ENCODE measurements at places on chromosomes 6 and 20. TPM values are rescaled to one million over a fixed set of nuclear protein-coding genes. Genes with fewer than 3 reads are reported as not detected.

- no peak for DNase-seq
Observed at GRCh38 chr20:56289652-56290051, 41.1 kb downstream of the MC3R start.

GRCh38 chr6:24981386-24981760 is 45.6 kb upstream of the RIPOR2 start:
- peak; percentile 46 for DNase-seq

DNA sequence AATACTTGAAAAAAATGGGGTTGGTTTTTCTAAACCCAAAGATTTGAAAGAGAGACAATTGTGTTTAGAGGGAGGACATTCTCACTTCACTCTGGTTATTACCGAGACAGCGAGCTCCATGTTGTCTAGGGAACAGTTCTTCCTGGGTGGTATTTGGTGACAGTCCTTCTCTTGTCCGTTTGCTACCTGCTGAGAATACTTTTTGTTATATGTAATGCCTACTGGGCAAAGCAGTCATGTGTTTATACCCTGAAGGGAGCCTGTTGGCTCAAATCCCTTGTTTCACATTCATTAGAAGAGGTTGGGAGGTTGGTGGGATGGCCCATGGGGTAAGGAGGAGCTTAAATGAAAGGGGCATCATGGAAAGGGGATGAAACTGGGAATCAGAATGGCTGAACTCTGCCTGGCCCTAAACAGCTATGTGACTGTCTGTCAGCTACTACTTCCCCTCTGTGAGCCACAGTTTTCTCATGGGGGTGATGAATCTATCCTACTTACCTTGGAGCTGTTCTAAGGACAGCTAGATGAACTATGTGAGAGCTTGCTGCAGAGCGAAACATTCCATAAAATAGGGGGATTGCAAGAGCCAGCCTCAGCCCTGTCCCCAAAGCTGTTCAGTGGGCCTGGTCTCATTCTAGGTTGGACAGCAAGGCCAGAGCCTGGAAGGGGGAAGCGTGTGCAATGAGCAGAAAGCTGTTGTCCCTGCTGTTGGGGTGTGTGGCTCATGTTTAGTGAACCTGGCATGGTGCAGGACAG is 43.5 kb downstream of the FNDC1 start:
- no peak for DNase-seq

TSPYL1 gene
- 42.3 TPM for total RNA-seq

GRCh38 chr20:24501764-24502556 is 32.5 kb downstream of the SYNDIG1 start:
- peak; percentile 53 for DNase-seq

DNA sequence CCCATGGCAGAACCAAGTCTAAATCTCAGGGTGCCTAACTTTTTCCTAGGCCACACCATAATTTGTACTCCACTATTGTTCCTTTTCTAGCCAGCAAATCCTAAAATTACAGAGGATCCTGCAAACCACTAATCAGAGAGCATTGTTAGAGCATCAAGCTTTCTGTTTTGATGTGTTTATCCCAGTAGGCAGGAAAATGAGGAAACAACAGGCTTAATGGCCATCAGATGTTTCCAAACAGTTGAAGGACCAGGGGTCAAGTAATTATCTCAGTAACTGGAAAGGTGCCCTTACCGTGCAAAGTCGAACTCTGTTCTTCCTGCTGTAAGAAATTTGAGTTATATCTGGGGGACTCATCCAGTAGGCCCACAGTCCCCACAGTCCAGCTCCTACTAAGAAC is 58.7 kb downstream of the RALY start:
- no peak for DNase-seq

GRCh38 chr20:35283441-35284266 is 918 bp downstream of the EIF6 start:
- no peak for DNase-seq

DNA sequence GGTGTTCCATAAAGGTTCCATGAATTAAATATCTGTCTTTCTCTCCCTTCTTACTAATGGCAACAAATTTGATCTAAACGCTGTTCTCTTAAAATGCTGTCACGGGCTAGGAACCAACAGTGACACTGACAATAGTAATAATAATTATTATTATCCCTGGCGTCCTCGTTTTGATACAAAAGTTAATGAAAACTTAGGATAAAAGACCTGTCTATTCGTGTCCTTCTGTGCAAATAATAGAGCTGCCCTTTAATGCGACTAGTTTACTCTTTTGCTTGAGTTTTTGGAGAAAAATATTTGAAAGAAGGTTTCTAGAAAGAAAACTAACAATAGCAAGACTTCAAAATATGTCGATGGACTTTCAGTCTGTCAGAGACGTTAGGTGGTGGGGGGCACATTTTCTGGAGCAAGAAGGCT is 4.3 kb downstream of the VGLL2 start:
- DNase-seq, result no peak

TDRD6 gene
- total RNA-seq, result not detected

GRCh38 chr20:64189530-64189966 is 25.3 kb downstream of the MYT1 start:
- DNase-seq, result no peak

GRCh38 chr6:2957696-2958330 is 13.6 kb downstream of the SERPINB6 start:
- no peak for DNase-seq

DNA sequence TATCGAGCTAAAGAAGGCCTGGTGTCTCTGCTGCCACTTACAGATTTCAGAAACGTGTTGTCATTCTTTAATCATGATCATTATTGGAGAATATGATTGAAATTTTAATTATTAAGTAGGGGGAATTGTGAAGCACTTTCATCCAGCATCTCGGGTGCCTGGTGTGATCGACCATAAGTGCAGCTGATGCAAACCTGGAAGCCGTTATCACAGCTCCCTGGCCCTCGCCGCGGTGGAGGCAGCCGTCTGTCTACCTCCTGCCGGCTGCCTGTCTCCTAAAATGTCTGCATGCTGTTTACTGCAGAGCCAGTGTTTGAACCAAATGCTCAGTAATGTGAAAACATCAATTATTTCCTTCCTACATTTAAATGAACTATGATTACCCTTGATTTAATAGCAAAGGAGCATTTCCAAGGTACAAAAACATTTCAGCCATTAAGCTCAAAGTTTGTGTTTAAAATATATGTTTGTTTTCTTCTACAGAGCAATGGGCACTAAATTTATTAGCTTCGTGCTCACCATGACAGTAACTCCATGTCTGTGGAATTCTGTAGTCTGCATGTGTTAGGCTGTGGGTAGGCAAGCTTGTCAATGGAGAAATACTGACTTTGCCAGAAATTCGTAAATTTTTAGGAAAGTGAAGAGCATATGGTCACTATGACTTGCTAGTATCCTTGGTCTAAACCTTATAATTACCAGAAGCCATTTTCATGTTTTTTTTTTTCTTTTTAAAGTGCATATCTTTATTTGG is 184.5 kb upstream of the AGPAT4 start:
- DNase-seq, result no peak

DNA sequence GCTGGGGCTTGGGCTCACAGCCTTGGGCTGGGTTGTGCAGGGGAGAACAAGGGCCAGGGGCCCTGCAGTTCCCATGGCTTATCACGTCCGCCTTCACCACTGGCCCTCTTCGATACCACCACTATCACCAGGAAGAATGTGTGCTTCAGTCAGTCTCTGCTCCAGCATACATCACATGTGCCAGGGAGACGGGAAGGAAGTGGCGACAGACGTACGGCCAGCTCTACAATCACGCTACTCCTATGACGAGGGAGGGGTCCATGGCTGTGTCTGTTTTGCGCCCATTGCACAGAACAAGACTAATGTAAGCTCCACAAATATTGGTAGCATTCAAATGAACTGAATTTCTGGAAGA is 72.1 kb downstream of the TRAM2 start:
- DNase-seq, result no peak

GRCh38 chr6:155080881-155081845 is 86.0 kb downstream of the TIAM2 start:
- DNase-seq, result peak; percentile 56

- DNase-seq, result no peak
Observed at GRCh38 chr6:101728388-101728787, 334.9 kb downstream of the GRIK2 start.

VWA7 gene
- total RNA-seq, result 0.94 TPM

- peak; percentile 47 for DNase-seq
Observed at GRCh38 chr6:35911871-35912653, 8.8 kb downstream of the SRPK1 start.

DNA sequence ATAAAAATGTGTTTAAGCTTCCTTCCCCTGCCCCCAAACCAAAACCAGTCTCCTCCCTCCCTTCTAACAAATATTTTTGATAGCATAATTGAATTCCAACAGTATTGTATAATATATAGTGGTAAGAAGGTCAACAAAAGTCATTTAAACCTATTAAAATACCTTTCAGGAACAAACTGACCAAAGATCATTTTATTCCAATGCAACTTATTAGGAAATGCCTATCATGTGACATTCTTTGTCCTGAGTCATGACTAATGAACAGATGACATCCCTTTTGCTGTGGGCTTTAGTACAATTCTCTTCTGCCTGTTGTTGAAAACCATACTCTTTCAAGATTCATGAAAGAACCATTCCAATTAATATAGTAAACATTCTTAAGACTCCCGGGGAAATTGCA is 51.5 kb upstream of the TRAF3IP2 start:
- DNase-seq, result peak; percentile 78

DNA sequence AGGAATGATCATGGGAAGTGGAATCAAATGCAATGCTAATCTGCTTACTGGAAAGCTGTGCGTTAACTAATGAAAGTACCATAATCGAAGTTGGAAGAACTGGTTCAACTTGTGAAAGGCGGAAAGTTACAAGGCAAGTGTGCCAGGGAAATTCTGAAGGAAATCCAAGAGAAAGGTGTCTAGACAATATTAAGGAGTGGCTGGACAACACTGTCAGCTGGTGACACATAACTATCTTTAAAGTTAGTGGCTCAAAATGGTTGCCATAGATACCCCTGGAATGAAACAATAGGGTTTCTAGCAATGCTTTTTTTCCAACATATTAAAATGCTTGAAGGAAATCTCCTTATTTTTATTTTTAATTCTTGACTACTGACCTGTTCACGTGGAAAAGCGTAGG is 90.4 kb downstream of the BMP2 start:
- DNase-seq, result no peak

IL17F gene
- not detected for total RNA-seq

- DNase-seq, result no peak
Observed at GRCh38 chr6:14945461-14946185, 300.2 kb upstream of the JARID2 start.
